Ecto neural progenitor cell (in vitro differentiated cells): ENCODE measurements at places on chromosomes 1 and 21.

GRCh38 chr21:37787456-37787855 lies 128.8 kb downstream of the KCNJ6 start:
- DNase-seq, result no peak

- no peak for DNase-seq
These were observed 6.2 kb downstream of the LIN9 start for GRCh38 chr1:226302731-226303130.

- no peak for DNase-seq
These were observed 58.7 kb downstream of the SMYD3 start for GRCh38 chr1:246448373-246448772.

DNA sequence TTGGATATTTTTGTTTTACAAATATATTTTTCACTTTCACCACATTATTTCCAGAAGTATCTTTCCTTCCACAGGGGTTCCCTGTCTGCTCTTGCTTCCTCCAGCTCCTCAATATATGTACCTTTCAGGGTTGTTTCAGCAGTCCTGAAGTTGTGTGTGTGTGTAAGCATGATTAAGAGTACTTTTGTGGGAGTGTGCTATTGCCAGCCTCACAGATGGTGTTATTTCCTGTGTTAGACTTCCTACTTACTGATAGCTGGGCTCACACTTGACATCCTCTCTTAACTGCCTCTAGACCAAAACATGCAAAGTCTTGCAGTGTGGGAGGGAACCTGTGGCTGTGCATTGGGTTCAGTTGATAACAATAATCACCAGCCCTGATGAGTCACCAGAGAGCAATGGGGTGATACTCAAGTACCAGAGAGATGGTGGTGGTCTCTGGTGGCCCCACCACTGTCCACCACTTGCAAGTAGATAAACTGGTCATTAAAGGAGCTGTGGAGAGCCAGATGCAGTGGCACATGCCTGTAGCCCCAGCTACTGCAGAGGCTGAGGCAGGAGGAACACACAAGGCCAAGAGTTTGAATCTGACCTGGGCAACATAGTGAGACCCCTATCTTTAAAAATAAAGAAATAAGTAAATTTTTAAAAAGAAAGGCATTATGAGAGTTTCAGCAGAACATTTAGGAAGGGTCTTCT lies 126.7 kb downstream of the NR5A2 start:
- no peak for DNase-seq

GRCh38 chr1:13732971-13733667 lies 33.1 kb downstream of the PRDM2 start:
- no peak for DNase-seq

GRCh38 chr1:1004420-1004779 lies 4.5 kb upstream of the HES4 start:
- no peak for DNase-seq

GRCh38 chr1:246698466-246699094 lies 25.6 kb upstream of the SCCPDH start:
- no peak for DNase-seq

DNA sequence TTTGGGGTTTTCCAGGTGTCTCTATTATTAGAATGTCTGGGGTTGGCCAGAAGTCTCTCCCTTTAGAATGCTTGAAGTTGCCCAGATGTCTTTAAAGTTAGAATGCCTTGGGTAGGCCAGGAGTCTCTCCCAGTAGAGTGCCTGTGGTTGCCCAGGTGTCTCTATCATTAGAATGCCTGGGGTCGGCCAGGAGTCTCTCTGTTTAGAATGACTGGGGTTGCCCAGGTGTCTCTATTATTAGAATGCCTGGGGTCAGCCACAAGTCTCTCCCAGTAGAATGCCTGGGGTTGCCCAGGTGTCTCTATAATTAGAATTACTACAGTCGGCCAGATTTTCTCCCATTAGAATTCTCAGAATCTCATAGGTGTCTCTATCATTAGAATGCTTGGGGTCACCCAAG lies 55.2 kb downstream of the RNF187 start:
- no peak for DNase-seq

DNA sequence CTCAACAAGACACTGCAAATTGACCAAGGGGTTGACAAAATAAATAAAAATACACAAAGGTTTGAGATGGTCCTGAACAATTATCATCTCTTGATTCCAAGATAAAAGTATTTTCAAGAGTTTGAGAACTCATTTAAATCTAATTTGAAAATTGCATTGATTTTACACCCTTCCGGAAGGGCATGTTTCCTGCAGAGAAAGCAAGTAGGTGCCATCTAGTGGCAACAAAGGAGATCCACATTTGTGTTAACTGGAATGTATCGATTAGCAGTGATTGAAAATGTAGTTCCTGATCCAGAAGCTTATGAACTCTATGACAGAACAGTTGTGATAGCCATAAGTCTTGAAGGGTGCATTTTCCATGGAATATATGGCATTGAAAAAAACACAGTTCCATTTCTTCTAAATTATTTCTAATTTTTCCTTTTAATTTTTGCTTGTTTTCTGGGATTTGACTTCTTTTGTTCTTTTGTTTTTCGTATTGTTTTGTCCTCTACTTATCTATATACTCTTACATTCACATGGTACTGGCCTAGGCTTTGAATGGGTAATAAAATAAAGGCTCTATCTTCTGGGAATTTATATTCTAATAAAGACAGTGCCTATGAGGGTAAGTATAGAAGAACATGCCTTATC lies 143.7 kb downstream of the DNM3 start:
- no peak for DNase-seq

DNA sequence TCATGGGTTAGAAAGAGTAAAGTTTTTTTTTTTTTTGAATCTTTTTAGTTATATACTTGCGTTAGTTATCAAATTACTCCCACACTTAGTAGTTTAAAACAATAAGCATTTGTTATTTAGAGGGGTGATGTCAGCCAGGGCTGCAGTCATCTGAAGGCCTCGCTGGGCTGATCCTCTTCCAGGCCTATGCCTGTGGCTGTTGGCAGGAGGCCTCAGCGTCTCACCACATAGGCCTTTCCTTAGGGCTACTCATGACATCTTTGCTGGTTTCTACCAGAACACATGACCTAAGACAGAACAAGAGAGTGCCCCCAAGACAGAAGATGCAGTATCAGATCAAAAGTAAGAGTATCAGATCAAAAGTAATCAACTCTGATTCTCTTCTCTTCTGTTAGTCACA lies 167.4 kb downstream of the HHAT start:
- DNase-seq, result no peak

DNA sequence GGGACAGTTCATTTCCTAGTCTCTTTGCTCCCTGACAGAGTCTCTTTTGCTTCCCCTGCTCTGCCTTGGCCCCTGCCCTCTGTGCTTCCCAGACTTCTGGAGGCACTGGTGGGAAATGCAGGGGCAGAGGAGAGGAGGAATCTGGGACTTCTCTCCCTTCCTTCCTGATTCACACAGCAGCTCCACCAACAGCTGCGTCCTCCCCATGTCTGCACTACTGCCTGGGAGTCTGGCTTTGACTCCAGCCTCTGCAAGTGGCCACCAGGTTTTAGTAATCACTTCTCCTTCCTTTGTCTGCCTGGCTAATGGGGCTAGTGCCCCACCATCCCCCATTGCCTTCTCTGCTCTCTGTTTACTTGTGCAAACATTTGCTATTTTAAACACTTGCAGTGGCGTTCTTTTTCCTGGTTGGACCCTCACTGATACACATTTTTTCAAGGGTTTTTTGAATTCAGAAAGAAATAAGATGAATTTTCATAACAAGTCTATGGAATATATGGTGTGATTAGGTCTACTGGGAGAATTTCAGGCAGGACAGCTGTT lies 21.9 kb downstream of the FASLG start:
- no peak for DNase-seq

GRCh38 chr1:211596418-211597181 lies 17.6 kb upstream of the SLC30A1 start:
- no peak for DNase-seq

DNA sequence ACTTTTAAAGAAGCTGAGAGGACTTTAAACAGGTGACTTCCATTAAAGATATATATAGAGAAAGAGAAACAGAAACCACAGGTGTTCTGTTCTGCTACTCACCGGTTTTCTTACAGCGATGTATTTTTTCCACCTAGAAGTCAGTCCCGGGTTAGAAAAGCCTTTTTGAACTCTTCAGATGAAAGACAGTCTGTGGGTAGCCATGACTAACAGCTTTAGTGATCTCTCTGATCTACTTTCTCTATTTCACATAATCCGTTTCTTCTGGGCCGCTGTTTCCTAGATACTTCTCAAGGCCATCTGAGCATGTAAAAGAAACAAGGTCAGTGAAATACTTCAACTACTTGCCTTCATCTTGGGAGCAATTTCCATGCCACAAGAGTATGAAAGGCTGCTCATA lies 25.1 kb downstream of the WDR64 start:
- no peak for DNase-seq

- no peak for DNase-seq
These were observed 47.3 kb downstream of the KMO start for GRCh38 chr1:241579434-241579833.

DNA sequence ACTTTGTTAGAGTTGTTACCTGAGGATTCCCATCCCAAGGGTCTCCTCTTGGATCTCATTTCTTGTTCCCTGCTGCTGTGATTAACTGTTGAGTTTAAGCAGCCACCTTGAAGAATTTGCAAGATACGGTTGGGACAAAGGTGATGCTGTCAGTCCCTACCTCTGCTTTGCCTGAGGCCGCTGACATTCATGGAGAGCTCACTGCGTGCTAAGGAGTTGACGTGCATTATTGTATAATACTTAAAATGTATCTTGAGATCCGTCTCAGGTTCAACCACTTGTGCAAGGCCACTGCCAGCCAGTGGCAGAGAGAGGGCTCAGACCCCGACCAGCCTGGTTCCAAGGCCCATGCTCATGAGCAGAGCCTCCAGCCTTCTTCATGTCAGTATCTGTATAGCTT lies 14.2 kb downstream of the DOP1B start:
- DNase-seq, result no peak

DNA sequence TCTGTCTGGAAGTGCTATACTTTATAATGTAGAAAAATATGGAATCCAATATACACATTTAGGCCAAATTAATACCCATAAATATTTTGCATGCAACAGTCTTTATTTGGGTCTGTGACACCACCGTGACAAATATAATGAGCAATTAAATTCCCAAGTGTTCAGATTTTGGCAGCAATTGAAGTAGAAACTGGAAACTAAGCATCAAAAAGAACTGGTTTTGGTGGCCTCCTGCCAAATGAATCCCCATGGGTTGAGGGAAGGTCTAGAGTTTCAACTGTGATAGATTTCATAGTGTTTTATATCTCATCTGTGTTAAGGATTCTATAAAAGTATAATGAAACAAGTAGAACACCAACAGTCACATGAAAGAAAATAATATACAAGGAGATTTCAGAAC lies 88.4 kb downstream of the DPYD start:
- no peak for DNase-seq

DNA sequence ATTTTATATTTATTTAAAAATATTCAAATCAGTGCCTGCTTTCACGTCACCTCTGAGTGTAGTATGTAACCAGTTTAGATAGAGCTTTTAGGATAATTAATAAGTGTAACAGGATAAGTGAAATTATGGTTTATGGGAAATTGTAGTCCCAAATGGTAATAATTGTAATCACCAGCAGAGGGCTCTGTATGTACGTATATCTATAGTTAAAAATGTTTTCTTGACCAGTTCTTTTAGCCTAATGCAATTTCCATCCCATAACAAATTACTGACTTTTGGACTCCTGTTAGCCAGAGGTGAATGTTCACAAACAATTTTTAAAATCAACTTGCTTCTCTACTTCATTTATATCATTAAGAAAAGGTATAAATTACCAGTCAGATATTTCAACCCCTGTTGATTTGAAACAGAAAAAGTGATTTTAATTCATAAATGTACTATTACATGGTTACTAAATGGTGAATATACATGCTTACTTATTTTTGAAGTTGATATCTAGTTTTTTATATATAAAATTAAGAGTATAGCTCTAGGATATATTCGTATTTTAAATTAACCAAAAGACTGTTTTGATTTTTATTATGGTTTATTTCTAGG lies 25.3 kb downstream of the SLC30A7 start:
- no peak for DNase-seq

DNA sequence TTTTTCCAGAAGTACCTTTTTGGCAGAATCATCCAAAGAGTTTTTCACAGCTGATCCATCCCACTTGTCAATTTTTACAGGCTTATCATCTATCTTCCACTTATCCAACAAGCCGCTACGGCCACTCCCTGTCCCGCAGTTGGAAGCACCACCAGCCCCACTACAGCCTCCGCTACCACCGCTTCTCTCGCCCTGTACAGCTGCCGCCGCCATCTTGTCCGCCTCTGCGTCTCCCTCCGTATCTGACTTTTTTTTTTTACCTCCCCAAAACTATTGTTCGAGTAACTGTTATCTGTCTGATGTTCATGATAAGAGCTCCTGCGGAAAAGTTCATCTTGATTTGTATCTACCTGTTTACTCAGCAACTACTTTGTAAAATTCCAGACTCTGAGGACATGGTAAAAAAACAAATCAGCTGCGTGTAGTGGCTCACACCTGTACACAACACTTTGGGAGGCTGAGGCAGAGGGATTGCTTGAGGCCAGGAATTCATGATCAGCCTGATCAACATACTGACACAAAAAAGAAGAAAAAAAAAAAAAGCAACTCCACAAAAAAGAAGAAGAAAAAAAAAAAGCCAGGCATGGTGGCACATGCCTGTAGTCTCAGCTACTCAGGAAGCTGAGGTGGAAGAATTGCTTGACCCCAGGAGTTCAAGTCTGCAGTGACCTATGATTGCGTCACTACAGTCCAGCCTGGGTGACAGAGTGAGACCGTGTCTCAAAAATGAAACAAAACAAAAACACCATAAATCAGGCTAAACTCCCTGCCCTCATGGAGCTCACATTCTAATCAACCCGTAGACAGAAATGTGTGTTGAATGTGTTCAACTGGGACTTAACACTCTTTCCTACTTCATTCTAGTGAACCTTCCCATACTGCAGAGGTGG lies 8.0 kb upstream of the EYA3 start:
- no peak for DNase-seq

- DNase-seq, result no peak
These were observed 6.9 kb upstream of the GPR153 start for GRCh38 chr1:6267686-6268322.

DNA sequence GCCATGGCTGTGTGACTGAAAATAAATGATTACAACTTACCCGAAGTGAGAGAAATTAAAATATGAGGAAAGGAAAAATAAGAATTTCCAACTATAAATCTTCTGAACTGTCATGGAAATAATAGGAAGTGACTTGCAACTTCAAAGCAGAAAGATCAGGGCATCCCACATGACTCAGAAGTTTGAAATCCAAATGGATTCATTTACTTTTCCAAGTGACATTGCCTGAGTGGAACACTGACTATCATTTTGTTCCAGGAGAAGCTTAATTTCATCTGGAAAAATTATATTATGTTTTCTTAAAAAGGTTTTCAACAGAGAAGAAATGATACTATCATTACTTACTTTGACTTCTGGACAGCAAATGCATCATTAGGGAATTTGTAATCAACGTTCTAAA lies 110.8 kb downstream of the GREM2 start:
- DNase-seq, result no peak

- DNase-seq, result no peak
These were observed 1.0 kb upstream of the BACH1 start for GRCh38 chr21:29297483-29298347.

DNA sequence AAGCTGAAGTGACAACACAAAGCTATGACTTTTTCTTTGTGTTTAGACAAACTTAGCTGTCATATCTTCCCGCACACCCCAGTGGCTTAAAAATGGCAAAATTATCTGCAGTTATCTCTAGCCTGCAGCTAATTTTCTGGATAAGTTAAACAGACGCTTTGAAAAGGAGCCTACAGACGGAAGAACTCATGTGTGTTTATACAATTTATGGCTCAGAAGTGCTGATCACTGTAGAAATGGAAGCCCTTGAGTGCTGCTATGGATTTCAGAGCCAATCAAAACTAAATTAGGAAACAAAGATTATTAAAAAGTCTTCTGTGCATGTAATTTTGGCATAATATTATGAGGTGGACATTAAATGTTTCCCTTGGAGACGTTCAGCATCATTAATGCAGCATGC lies 11.6 kb downstream of the NTNG1 start:
- DNase-seq, result no peak
